DMS79 treated with DMSO at 0.1 percent for 48 hours (cell line): ENCODE measurements at places on chromosomes 2 and 18.

GRCh38 chr2:237441605-237442274, 27.8 kb upstream of the COL6A3 start:
- DNase-seq, result no peak

- no peak for DNase-seq
Measured at GRCh38 chr2:121825003-121825950, 69.8 kb downstream of the TSN start.

DNA sequence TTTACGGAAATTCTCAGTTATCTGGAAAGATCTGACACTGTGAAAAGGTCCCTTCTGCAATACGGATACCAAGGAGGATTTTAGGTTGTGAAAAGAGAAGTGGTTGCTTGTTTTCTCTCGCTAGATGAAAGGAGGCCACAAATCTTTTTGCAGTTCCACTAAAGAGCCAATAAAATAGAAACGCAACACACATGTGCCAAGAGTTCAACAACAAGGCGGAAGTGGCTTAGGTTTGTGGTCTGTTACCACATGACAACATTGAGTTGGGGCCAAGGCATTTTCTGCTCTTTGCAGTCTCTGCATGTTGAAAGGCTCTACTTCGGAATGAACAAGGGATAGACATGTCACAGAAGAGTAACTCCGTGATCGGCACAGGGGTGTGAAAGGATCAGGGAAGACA, 115.7 kb upstream of the OSR1 start:
- no peak for DNase-seq

- no peak for DNase-seq
Measured at GRCh38 chr2:240856151-240856980, 12.3 kb upstream of the AGXT start.

GRCh38 chr18:2846636-2847316, at the start of gene EMILIN2:
TSS of gene EMILIN2 (plus strand) at chr18:2847006. CDS start at chr18:2847189, 183 bp downstream.
- DNase-seq, result no peak
